ENCODE measurements at places on chromosomes 2 and 18.

GRCh38 chr2:21710496-21710895 is 586.7 kb downstream of the TDRD15 start:
- no peak for DNase-seq

- no peak for DNase-seq
These were observed 495.7 kb upstream of the SMIM21 start for GRCh38 chr18:75923169-75923568.

DNA sequence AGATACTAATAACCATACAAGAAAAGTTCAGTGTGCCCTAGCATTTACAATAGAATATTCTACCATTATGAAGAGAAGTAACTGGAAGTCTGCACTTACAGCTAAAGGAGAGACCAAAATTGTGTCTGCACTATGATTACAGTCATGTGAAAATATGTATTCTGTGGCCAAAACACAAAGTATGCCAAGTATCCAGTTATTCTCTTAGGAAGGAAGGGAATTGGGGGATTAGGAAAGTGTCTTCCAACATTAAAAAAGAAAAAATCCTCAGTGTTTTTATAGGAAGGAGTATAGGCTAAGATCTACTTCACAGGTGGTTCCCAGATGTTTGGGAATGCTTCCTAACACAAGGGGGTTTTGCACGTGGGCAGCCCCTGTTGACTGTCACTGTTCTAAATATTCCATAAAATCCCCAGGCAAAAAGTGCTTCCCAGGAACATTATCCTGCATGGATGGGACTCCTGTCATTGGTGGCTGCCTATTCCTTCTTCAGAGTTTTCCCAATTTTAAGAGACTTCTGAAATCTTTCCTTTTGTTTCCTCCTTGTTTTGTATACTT is 180.2 kb upstream of the KLHL29 start:
- no peak for DNase-seq

- DNase-seq = no peak
These were observed 16.9 kb downstream of the CYP26B1 start for GRCh38 chr2:72130659-72131360.

- DNase-seq = peak; percentile 59
These were observed 15.6 kb downstream of the ODC1 start for GRCh38 chr2:10432311-10433181.

GRCh38 chr2:109374548-109375130 is 239.1 kb downstream of the SEPTIN10 start:
- DNase-seq = no peak

DNA sequence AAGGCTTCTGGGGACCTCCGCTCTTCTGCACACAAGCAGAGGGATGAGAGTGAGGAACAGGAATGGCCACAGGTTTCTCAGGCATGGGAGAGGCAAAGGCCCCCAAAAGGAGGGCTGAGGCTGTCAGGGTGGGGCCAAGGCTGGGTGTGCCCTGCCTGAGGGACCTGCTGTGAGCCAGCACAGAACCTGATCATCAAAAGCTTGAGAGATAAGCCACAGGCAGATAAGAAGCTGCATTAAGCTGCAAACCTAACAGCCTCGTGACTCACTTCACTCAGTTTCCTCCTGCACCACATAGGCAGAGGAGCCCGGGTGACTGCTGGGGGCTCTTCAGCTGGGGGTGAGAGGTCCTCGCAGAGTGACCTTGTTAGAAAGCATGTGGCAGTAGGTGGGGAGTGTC is 64.5 kb upstream of the LAPTM4A start:
- no peak for DNase-seq

DNA sequence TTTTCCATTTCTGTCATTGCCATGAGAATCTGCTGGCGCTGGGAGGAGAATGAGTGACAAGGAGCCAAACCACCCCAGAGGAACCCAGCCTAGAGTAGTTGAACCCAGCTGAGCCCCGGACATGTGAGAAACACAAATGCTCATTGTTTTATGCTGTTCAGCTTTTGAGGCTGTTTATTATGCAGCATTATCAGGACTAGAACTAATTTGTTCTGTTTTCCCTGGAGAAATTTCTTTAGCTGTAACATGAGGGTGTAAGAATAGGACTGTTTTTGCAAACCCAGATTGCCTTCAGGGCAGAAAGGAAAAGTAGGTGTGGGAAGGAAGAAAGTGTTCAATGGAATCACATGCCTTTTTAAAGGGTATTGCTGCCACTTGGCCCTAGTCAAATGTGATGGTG is 28.5 kb upstream of the DOCK10 start:
- no peak for DNase-seq

GRCh38 chr2:16034151-16034974 is 94.0 kb downstream of the MYCN start:
- DNase-seq = no peak

DNA sequence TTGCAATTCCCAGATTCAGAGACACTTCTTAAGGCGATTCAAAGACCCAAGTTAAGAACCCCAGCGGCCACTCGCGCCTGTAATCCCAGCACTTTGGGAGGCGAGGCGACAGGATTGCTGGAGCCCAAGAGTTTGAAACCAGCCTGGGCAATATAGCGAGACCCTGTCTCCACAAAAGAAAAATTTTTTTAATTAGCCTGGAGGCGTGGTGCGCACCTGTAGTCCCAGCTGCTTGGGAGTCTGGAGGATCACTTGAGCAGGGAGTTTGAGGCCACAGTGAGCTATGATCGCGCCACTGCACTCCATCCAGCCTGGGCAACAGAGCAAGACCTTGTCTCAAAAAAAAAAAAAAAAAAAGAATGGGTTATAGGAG is 585 bp upstream of the ANAPC1 start:
- DNase-seq = no peak

DNA sequence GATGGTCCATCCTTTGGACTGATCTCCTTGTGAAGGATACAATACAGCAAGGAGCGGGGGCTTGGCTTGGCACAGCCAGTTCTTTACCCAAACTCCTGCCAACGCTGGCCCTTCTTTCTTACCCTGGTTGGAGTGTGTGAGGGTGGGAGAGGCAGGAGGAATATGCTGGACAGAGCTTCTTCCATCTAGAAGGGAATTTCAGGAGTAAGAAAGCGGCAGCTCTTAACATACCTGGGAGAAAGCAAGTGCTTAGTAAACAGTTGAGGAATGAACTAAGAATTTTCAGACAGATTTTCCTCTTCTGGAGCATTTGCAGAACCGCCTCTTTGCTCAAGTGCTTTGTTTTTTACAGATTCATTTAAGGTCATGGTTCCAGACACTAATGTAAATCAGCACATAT is 72.8 kb downstream of the NEDD4L start:
- no peak for DNase-seq

- peak; percentile 76 for DNase-seq
These were observed 93.7 kb upstream of the WDR75 start for GRCh38 chr2:189347540-189347939.

GRCh38 chr2:81648370-81648769 is 1343.8 kb upstream of the LRRTM1 start:
- DNase-seq = no peak

DNA sequence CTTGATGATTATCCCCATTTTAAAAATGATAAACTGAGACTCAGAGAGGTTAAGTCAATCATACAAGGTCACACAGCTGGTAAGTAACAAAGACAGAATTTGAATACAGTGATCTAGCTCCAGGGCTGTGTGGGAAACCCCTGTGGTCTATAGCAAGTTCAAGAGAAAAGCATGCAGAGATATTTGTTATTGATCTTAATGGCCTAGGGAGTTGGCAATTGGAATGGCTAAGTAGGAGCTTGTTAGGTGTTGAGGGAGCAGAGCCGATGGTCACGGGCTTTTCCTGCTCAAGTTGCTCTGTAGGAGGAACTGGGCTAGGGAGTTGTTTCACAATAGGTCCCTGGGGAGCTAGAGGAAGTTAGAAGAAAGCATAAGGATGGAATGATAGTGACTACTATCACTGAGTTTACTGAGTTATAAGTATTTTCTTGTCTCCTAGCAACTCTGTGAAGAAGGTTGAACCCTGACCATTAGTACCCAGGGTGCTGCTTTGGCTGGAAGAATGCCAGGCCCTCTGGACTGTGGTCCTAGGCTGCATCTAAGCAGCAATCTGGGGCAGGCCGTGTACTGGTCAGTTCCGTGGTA is 30.0 kb downstream of the RNF125 start:
- DNase-seq = no peak

- no peak for DNase-seq
These were observed 136.3 kb downstream of the CYP26B1 start for GRCh38 chr2:72011370-72011689.

DNA sequence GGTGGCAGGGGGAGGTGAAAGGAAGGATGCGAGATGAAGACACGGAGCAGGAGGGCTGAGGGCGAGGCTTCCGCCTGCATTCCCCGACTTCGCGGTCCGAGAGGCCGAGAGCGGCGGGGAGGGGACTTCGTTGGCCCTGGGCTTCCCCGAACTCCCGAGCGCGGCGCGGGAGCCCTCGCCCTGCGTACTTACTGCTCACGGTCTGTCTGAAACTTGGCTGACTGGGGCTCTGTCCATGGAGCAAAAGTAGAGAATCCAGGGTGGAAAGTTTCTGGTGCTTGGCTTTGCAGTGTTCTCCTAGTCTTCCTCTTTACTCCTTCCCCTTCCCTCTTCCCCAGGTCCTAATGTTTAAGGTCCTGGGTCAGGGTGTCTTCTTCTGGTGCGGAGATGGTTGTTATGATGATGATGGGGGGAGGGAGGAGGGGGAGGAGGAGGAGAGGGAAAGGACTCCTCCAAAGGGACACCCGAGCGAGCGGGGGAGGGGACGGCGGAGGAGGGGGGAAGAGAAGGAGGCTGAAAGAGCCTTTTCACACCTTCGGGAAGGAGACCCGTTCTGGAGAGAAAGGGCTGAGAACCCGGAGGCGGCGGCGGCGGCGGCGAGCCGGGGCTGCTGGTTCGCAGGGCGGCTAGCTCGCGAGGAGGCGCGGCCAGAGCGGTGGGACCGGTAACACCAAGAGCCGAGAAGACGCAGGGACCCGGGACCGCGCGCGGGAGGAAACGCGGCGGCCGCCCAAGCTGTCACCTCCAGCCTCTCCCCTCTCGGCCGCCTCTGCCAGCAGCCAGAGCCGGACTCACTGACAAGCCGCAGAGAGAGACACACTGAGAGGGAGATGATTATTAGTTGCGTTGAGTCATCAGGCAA is at the start of gene SATB2:
Gene SATB2 (minus strand): TSS at position 793 of the 862 bp plus-strand sequence. CDS start 1,902 bp downstream, outside the sequence.
- peak; percentile 75 for DNase-seq

DNA sequence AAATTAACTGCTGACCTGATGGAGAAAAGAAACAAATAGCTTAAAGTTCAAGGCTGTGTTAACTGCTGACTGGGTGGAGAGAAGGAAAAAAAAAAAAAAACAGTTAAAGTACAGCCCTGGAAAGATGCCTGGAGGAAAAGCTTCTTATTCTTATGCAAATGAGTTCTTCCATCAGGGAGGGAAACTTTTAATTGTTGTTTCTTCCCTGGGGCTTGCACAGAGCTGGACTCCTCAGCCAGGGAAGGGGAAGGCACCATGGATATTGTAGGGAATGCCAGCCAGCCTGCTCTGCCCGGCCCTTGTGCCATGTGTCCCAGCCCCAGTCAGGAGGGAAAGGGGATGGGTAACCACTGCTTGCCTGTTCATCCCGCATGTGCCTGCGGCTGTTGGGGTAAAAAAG is 833.1 kb upstream of the CRIM1 start:
- no peak for DNase-seq

DNA sequence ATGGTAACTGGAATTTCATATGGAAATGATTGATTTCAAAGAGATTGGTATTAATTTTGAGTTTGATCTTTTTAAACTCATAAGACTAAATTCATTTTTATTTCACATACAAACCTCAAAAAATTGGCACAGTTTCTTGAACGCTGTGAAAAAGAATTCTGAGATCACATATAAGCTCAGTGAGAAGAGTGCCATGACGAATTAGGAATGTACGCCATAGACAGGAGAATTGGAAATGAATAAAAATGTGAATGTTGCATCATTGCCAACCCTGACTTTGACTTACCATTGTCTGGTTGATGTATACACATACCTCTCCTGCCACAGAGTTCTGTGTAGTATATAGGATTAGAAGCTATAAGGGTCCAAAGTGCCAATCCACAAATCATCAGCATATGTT is 290.4 kb upstream of the ZC3H15 start:
- DNase-seq = no peak

DNA sequence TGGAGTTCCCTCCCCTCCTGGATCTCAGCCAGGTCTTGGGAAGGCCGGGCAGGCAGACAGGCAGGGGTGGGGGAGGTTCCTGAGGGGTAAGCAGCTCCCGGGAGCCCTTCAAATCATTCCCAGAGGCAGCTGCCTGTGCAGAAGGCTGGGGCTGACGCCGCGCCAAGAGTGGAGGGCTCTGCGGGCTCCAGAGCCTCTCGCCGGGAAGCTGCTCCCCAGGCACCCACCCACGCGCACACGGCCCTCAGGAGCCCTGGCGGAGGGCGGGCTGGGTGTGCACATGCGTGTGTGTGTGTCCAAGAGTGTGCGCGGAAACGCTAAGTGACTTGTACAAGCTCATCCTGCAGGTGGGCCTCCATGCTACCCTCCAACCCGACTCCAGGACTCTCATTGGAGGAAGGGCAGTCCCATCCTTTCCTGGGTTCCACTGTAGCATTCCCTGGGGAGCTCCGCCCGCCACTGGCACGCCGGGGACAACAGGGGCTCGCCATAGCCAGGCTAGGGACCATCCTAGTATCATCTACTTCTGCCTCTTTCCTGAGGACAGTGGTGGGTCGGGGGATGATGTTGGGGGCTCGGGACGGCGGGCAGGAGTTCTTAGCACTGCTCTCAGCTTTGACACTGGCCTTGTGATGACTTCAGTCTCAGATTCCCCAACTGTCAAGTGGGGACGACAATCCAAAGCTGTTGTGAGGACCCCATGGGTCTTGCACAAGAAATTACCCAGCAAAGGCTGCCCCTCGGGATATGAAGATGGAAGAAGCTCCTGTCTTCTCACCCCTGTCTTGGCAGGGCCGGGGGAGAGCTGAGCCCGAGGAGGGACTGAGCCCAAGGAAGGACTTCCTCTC is 50.3 kb downstream of the INHBB start:
- no peak for DNase-seq

DNA sequence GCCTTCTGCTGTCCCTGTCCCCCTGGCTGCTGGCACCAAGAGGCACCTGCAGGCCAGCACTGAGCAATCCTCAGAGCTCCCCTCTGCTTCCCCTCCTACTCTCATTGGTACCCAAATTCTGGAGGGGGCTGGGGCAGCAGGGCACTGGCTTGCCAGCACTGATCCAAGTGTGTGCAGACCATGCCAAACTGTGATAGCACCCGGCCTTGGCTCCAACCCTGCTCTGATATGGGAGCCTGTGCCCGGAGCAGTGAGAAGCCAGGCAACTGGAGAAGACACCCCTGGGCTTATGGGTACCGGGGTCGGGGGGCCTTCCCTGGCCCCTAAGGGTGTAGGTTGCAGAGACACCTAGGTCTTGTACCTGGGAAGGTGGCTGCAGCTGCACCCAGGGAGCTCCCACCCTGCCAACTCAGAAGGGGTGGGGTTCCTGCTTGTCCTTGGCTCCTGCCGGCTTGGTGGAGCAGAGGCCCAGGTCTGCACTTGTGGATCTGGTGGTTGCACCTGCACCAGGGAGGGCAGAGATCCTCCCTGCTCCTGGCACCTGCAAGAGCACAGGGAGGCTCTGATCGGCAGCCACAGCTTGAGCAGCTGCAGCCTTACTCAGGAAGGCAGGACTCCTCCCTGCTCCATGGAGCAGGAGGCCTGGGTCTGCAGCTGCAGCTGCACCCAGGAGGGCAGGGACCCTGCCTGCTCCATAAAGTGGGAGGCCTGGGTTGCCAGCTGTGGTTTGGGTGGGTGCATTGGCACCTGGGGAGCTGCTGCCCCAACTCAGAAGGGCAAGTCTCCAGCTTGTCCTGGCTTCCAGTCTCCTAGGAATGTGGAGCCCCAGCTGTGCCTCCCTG is 96.3 kb downstream of the BCL2L11 start:
- no peak for DNase-seq

Measured in AG08396 (cell line).